ENCODE measurements at places on chromosomes 13 and 19.

GRCh38 chr19:17755977-17756670 lies 4.8 kb downstream of the FCHO1 start:
- DNase-seq, result no peak

DNA sequence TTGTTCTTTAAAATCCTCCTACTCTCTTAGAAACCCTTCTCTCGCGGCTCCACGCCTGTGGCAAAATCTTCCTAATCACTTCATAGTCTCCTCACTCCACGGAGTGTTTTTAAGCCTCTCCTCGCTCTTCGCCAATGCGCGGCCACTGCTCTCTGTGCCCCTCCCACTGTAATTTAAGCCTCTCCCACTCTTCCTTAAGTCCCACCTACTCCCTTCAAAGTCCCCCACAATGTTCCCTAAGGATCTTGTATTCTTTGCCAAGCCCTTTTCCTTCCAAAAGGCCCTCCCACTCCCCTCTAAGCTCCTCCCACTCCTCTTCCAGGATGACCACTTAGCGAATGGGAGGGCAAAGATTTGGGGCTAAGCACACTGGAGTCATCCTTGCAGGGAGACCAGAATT lies 1.3 kb downstream of the FIZ1 start:
- DNase-seq, result no peak

DNA sequence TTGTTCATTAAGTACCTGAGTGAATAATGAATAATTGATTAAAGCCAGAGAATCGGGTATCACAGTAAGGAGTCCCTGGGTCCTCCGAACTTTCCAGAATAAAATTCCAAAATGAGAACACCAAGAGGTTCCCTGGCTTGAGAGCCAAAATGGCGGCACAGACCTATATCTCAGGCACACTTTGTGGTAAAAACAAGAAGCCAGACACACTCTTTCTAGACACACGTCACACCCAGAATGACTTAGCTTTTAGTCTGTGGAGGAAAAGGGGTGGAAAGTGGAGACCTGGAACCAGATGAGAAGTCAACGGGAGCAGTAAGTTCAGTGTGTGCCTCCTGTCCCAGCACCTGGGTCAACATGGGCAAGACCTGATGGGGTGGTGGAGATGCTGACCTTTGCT lies 8.4 kb downstream of the ARL11 start:
- no peak for DNase-seq

DNA sequence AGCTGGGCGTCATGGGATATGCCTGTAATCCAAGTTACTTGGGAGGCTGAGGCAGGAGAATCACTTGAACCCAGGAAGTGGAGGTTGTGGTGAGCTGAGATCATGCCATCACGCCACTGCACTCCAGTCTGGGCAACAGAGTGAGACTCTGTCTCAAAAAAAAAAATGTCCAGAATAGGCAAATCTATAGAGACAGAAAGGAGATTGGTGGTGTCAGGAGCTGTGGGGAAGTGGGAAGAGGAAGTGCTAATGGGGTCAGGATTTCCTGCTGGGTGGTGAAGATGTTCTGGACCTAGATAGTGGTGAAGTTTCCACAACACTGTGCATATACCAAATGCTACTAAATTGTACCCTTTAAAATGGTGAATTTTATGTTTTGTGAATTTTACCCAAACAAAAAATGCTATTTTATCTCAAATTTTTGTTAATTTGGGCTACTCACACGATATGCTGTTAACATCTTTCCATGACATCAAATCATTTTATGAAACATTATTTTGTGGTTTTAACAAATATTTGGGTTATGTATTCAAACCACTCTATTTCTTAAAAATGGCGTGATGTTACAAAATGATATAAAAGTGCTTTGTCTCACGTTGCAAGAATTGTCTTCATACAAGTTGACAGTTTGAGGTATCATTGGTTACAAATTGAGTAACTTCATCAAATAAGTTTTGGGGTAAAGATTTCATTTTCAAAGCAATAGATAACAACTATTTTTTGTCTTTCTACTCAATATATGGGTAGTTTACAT lies 7.4 kb upstream of the CYP4F3 start:
- DNase-seq, result no peak

DNA sequence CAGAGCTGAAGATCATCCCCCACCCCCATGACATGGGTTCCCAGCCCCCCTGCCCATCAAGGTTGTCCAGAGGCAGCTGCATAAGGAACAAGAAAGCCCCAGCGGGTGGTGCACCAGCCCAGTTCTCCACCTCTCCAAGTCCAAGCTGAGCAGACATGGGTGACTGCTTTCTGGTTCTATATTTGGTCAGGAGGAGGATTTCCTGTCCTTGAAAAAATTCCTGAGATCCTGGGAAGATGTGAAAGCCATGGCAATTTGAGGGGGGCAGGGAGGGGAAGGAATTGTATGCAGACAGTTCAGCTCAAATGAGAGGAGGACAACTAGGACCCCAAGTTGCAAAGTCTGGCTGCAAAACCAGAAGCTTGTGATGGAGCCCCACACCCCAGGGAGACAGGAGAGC lies 55.4 kb upstream of the ADGRE5 start:
- DNase-seq, result no peak

- no peak for DNase-seq
These were observed 2.2 kb upstream of the TNFSF13B start for GRCh38 chr13:108267347-108267746.

GRCh38 chr13:86918682-86919081 lies 752.5 kb upstream of the SLITRK5 start:
- DNase-seq, result no peak

DNA sequence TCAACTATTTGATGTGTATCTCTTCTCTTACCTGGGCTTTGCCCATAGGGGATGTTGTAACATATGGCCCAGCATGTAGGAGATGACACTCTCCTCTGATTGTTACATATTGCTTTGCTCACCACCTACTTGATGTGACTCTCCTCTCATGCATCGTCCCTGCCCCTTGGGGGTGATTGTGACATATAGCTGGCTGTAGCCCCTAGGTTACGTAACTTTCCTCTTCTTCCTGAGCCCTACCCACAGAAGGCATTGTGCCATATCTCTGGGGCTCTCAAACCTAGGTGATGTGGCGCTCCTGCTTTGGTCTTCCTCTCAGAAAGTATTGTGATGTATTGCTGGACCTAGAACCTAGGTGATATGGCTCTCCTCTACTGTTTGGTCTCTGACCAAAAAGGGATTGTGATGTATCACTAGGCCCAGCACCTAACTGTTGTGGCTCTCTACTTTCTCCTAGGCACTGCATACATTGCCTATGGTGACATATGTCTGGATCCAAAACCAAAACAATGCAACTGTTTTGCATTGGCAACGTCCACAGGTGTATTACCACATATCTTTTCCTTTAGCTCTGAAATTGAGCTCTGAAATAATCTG lies 71.9 kb upstream of the ZNF724 start:
- DNase-seq, result no peak

DNA sequence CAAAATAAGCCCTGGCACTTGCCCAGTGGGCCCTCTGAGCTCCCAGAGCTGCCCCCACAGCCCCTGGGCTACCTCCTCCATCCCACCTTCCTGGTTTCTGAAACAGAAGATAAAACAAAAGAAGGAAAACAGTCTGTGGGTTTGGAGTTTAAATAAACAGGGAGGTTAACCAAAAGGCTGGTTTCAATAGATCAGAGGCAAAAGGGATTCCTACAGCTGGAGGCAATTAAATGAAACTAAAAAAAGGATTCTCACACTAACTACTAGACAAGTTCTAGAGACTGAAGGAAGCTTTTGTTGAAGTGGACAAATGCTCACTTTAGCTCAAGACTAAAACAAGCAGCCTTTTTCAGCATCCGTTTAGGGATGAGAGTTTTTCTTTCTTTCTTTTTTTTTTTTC lies 569.8 kb downstream of the FGF9 start:
- DNase-seq, result no peak
